ENCODE measurements at places on chromosomes 4 and X.

GRCh38 chrX:2862404-2862803 is 33.7 kb downstream of the GYG2 start:
- no peak for DNase-seq

- no peak for DNase-seq
Measured at GRCh38 chrX:40158036-40158706, 60.4 kb upstream of the BCOR start.

DNA sequence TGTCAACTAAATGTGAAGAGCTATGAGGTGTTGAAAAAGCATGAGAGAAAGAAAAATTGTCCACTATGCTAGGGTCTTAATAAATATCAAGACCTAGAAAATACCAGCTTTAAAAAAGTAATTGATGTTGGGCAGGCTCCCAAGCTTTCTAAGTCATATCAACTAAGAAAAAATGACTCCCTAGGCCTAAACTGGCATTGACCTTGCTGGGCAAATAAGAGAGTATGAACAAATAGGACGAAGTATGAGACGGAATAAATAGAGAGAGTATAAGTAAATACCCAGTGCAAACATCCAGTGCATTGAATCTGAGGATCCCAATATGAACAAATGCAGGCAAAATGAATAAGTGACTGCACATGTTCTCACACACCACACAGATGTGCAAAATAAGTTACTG is 3.2 kb downstream of the KDR start:
- no peak for DNase-seq

GRCh38 chrX:93428497-93428896 is 244.9 kb downstream of the NAP1L3 start:
- DNase-seq = no peak

- DNase-seq = no peak
Measured at GRCh38 chrX:13790206-13791131, 26.4 kb downstream of the GPM6B start.

DNA sequence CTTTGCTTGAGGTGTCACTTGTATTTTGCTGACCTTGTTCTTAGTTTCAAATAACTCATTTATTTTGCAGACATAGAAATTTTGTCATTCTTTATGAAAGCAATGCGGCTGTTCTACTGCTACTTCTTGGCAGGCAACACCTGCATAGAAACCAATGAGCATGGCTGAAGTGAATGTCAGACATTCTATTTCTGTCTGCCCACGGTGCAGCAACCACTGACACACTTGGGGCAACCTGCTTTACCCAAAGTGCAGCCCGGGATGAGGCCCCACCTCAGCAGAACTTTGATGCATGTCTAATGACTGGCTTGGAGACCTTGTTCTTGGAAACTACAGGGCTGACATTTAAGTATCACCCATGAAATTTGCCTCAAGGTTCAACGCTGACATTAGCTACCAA is 93.6 kb downstream of the RBM47 start:
- DNase-seq = no peak

- DNase-seq = no peak
Measured at GRCh38 chr4:175637762-175638161, 174.3 kb downstream of the GPM6A start.

GRCh38 chr4:16661813-16662212 is 236.6 kb downstream of the LDB2 start:
- DNase-seq = no peak

GRCh38 chr4:162685410-162685809 is 481.3 kb downstream of the NAF1 start:
- no peak for DNase-seq

DNA sequence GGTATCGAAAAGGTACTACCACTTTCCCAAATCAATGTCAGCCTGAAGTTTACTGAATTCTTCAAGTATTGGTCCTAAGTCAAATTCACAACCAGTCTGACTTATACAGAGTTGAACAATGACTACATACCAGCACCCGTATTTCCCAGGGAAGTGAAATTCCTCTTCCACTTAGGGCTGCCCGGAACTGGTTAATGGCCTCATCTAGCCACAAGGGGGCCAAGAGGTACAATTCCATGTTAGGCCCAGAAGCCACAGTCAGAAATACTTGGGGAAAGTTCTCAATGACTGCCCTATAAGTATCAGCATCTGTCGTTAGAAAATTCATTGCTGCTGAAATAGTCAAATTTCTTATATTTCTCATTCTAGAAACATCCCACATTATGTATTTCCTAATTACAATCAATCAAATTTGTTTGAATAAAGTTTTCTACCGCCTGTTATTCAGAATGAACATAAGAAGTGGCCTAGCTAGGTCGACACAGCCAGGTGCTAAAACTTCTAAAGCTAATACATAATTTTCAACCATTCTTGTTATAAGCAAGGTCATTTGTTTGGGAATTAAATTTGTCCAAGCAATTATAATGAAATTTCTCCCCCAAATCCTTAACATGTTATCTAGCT is 5.6 kb upstream of the PCDH7 start:
- no peak for DNase-seq

DNA sequence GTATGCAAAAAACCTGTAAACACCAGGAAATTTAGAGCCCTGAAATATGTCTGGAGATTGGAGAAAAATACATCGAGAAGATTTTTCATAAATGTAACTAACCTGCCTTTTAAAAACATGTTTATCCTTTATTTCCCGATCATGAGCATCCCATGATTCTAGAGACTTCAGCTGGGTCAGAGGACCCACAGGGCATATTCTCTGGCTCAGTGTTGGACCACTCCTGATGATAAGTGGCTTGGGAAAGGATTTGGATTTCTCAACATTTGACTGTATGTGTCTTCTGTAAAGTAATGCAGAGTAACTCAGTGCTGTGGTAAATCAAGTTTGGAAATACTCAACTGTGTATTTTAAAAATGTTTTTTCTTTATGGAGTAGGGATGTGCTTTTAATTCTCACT is 40.0 kb upstream of the ANK2 start:
- DNase-seq = no peak

GRCh38 chrX:87808576-87809243 is 291.1 kb downstream of the KLHL4 start:
- no peak for DNase-seq

GRCh38 chr4:182113779-182114178 is 129.4 kb upstream of the TENM3 start:
- DNase-seq = no peak

GRCh38 chrX:40685362-40685918 is 38.1 kb upstream of the CXorf38 start:
- DNase-seq = no peak

DNA sequence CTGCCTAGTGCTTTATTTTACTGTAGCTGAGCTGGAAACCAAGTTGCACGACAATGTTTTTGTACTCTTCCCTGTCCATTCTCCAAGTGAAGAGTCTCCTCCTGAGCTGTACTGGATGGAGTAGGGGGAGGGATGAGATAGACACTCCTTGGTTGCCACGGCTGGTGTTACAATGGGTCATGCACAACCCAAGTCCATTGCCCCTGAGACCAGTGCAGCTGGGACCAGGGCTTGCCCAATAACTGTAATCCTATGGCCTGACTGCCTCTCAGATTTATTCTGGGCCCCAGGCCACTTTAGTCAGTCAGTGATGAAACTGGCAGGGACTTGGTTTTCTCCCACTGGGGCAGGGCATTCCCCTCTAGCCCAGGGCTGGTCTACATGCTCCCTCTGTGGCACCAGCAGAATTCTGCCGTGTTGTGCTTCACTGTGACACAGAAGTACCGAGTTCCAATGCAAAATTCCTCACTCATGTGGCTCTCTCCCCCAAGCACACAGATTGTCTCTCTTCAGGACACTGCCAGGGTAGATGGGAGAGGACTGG is 203.3 kb upstream of the PCDH18 start:
- no peak for DNase-seq

- no peak for DNase-seq
Measured at GRCh38 chrX:124263743-124264142, 68.7 kb upstream of the TEX13D start.

DNA sequence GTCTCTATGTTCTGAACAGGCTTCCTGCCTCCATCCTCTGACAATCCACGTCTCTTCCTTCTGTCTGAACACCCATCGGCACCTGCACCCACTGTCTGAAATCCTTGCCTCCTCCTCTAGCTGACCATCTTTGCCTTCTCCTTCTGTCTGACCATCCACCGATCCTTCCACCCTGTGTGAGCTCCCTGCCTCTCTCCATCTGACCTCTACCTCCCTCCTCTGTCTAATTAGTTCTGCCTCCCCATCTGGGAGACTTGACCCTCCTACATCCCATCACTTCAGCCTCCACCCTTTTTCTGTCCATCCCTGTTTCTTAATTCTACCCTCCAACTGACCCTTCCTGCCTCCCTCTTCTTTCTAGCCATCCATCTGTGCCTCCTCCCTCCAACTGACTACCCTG is 10.0 kb downstream of the SLC38A5 start:
- no peak for DNase-seq

GRCh38 chrX:121639781-121640180 is 592.4 kb downstream of the GLUD2 start:
- no peak for DNase-seq

DNA sequence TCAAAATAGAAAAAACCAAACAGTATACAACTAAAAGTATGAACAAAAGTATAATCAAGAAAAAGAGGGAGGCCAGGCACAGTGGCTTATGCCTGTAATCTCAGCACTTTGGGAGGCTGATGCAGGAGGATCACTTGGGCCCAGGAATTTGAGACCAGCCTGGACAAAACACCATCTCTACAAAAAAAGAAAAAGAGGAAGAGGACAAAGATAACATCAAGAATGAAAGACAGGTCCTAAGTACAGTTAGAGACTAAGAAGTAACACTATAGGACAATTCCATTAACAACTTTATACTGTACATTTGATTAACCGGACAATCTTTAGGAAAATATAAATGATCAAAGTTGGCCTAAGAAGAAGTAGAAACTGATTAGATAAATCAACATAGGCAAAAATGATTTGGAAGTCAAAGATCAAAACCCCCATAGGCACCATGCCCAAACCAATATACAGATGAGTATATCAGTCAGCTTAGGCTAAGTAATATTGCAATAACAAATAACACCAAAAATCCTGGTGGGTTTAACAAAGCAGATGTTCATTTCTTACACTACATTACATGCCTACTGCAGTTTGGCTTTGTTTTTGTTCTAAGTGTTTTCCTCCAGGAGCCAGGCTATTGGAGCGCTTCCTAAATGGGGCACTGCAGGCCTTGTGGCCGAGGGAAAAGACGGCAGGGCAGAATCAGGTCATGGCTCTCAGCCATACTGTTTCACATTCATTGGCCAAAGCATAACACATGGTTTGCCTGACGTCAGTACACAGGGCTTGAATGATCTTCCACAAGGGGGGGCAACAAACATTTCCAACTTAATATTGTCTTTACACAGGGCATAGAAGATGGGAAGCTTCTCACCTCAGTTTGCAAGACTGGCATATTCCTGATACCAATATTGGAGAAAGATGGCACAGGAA is 42.2 kb upstream of the HGFAC start:
- DNase-seq = no peak

DNA sequence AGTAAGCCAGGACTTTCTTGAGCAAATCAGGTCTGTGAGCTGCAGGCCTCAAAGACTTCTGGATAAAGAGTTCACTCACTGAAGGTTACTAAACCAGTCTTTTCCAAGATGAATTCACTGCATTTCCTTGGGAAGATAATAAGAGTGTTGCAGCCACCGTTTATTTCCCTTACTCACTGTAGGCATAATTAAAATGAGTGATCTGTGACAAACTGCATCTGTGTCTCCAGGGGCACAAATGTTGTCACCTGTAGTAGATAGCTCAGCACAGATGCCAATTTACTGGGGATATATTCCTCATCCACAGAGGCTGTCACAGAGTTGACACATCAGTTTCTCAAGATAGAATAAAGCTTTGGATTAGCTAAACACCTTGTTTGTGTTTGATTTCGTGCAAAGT is 580.2 kb downstream of the SPRY1 start:
- DNase-seq = no peak

- no peak for DNase-seq
Measured at GRCh38 chr4:44210750-44211149, 237.9 kb downstream of the KCTD8 start.

DNA sequence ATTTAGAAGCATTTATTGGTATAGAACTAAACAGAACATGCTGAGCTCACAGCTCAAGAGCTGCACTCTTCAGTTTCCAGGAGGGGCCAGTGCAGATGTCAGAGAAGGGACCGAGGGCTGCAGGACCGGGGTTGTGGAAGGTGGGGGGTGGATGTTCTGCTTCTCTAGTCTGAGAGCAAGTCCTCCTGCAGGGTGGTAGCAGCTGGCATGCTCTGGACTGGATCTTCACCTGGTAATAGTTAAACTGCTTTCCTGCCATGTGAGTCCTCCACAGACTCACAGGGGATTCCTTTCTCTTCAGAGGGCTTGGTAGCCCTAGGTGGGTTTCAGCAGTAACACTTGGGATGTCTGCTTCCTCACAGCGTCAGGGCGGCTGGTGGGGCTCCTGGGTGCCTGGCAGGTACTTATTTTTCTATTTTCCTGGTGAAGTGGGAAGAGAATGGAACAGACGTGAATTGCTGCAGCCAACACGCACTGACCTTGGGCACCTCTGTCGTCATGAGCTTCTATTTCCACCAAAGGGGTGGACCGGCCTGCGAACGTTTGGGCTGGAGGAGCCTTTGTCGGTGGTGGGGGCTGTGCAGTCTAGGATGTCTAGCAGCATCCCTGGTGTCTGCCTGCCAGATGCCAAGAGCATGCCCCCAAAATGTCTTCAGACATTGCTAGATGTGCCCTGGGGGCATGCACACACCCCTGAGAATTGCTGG is 2.5 kb downstream of the MAEA start:
- no peak for DNase-seq

GRCh38 chr4:74230902-74231499 is 73.1 kb downstream of the MTHFD2L start:
- DNase-seq = no peak

GRCh38 chr4:94531991-94532789 is 80.4 kb downstream of the PDLIM5 start:
- no peak for DNase-seq

GRCh38 chr4:67141586-67141985 is 403.7 kb downstream of the CENPC start:
- no peak for DNase-seq

DNA sequence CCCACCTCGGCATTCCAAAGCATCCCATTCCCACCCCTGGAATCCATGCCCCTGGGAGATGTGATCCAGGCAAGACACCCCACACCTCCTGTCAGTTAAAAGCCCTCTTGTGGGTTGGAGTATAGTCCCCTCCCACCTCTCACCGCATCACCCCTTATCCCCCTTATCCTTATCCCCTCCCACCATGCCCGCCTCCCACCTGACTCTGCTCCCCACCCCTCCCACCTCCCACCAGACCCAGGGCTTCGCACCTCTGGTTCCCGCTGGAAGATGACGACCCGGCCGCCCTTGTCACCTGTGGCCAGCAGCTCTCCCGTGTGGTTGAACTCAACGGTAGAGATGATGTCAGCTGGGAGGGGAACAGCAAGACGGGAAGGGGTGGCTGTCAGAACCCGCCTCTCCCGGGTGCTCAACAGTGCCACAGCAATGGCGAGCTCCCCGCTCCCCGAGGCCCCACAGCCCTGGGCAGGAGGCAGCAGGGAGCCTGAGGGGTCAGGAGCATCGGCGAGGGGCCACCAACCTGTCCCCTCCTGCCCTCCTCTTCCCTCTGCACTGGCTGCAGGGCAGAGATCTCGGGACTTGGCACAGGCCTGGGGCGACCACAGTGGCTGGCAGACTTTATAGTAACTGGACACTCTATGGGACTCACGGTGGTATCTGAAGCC is 91.5 kb downstream of the PPP2R2C start:
- DNase-seq = no peak
